Esophagus muscularis mucosa (tissue), 4 donors: ENCODE measurements at places on chromosomes 7 and 10. TPM values are rescaled to one million over a fixed set of nuclear protein-coding genes. Genes with fewer than 3 reads are reported as not detected.

DPYSL4 gene
- 4.5 TPM for total RNA-seq

DMBT1 gene
- total RNA-seq = not detected

PLEKHS1 gene
- total RNA-seq = not detected

CALHM3 gene
- not detected for total RNA-seq

SYT15 gene
- 6.1 TPM for total RNA-seq

DNA sequence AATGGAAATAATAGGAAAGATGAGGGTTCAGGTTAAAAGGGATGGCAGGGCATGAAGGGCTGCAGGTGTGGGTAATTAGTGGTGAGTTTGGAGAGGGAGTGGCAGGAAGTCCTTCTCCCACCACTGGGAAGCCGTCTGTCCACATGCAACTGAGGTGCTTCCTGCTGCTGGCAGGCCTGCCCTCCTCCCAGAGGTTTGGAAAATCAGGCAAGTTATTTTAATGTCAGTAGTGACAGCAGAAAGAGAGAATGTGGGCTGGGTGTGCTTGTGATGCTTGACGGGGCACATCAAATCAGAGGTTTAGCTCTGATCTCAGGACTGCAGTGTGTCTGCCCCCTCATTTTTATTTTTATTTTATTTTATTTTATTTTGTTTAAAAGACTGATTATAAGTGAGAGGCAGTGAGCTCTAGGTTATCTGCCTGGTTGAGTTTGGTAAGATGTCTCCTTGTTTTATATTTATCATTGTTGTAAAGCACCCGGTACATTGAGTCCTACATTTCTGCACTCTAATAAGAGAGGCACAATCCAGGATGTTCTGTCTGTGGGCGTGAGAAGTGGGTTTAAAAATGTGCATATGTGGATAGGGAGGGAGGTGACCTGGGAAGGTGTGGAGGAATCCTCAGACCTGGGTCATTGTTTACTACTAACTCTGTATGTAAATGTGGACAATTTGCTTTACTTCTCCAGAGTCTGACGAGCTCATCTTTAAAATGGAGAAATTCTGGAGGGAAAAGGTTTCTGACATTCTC is 504.4 kb downstream of the LRMDA start:
- DNase-seq = no peak

DNA sequence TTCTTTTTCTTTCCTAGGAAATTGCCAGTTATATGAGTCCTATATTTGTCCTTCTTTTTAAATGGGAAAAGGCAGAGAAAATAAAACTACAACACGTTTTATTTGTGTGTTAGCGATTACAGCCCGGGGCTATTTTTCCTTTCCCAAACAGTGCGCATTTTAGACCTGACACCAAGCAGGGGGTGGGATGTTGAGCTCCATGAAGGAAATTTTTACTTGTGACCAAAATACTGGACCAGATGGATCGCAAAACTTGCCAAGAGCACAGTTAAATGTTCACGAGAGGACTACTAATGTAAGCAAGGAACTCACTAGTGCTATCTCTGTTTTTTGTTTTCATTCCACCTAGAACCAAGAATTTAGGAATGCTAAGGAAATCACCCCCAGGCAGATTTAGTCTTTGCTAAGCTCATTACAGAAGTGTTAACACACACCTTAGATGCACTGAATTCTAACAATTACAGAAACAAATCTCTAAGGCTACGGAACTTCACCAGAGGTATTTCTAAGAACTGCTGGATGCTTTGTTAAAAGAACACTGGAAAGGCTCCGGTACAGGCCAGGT is 114.8 kb downstream of the JAZF1 start:
- no peak for DNase-seq

DNA sequence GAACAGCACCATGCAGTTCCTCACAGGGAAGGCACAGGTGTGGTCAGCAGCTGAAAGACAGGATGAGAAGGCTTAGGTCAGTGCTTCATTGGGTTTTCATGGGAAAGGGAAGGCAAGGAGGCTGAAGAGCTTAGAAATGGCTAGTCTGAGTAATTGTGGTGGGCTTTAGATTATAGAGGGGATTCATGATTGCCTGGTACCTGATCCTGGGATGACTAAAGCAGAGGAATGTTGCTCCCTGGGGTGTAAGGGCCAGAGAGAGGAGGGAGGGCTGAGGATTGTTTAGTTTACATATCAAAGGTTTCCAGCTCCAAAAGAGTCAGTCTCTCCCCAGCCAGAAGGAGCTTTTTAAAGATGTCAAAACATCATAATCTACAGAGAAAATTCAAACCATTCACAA is 396.3 kb upstream of the POM121L12 start:
- no peak for DNase-seq

DNA sequence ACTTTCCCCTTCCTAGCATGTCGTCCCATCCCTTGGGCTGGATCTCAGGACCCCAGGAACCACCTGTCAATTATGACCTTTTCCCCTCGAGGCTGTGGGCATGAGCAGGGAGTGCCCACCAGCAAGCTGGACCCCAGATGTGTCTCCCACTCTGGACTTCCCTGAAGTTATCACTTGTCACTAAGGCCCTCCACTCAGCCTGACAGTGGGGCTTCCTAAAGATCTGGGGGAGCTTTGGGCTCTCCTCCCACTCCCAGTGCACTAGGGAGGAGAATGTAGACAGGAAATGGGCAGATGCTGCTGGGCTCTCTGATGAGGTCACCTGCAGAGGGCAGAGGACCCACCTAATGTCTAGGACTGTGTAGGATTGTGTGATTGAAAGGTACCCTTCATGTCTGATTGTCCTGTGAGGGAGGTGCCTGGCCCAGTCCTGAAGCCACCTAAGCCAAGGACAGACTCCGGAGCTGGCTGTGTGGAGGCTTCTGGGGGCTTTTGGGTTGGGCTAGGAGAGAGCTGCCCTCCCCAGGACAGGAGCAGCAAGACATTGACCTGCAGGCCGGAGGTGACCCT is 18.7 kb downstream of the MYO1G start:
- no peak for DNase-seq

DNA sequence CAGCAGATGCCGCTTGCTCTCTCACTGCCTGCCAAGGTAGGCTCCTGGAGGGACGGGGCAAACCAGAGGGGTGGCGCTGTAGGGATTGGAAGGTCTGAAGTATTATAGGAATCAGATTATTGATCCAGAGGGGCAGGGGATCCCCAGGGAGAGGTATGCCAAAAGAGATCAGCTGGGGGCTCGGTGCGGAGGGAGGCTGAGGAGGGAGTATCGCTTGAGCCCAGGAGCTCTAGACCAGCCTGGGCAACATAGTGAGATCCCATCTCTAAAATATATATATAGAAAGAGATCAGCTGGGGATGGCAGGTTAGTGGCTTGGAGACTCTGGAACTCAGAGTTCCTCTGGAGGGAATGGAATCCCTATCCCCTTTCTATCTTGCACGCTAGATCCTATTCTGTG is 7.0 kb upstream of the PCOLCE start:
- DNase-seq = no peak

- DNase-seq = no peak
Observed at GRCh38 chr10:87598700-87599099, 61.0 kb upstream of the PAPSS2 start.

DNA sequence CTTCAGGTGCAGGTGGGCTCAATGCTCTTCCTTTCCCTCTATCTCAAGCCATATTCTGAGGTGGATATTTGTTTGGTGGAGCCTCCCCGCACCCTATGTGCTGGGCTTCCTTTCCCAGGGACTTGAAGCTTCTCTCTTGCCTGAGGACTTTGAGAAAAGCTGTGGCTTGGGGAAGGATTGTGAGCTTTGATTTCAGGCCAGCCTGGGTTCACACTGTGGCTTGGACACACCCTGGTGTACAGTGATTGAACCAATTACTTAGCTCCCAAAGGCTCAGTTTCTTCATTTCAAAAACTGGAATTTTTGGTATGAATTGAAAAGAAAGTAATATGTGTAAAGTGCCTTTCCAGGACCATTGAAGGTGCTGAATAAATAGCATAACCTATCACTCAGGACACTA is 224.5 kb upstream of the GLI3 start:
- peak; percentile 39 for DNase-seq

GRCh38 chr7:47937711-47938573 is 10.3 kb downstream of the PKD1L1 start:
- no peak for DNase-seq

DNA sequence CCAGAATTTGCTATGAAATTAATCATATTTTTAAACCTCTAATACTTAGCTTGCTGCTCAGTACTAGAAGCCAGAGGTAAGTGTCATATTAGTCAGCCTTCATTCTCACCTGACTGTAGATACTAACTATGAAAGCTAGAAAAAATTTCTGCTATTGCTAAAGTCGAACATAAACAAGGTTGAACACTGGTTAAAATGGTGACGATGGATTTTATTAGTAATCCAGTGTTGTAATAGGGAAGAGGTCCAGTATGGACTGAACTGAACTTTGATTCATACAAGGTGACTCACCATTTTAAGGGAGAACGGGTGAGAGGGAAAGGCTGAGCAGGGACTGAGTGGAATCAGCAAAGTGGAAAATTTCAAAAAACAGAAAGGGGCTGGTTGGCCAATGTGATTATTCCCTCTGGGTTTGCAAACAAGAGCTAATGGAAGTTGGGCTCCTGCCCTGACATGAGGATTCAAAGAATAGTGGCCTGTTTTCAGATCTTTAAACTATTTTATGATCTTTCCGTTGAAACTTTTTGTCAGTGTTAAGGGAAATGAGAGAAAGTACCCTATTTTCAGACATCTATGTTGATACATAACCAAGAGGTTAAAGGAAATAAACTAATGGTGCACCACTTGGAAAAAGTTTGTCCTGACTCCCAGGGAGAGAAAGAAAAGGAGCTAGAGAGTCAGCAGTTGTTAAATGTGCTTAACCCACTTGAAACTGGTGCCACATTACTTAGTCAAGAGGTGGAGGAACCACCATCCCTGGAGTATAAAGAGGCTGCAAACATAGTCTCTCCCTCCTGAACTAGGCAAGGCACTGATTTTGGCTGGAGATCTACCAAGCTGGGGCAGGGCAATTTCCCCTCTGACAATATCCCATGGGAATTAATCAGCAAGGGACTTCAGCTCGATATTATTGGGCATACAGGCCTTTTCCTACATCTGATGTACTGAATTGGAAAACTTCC is 15.3 kb upstream of the AKR1C1 start:
- DNase-seq = no peak

DNA sequence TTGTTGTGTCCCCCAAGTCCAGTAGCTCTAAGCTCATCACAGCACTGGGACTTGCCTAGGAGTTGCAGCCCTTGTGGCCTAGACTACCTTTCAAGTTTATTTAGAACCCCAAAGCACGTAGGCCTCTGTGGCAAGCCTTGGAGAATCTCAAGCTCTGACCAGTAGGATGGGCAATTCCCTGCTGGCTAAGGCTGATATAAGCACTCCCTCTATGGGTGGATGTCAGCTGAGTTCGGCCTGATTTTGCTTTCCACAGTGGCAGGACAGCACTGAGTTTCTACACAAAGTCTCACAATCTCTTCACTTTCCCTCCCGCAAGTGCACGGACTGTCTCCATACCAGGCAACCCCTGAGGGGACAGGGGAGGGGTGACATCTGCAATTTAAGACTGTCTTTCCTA is 886.4 kb upstream of the LRRN3 start:
- no peak for DNase-seq

GRCh38 chr10:119006451-119007210 is 22.9 kb upstream of the NANOS1 start:
- DNase-seq = peak; percentile 96

GRCh38 chr10:113498997-113499396 is 53.9 kb upstream of the HABP2 start:
- DNase-seq = no peak

DNA sequence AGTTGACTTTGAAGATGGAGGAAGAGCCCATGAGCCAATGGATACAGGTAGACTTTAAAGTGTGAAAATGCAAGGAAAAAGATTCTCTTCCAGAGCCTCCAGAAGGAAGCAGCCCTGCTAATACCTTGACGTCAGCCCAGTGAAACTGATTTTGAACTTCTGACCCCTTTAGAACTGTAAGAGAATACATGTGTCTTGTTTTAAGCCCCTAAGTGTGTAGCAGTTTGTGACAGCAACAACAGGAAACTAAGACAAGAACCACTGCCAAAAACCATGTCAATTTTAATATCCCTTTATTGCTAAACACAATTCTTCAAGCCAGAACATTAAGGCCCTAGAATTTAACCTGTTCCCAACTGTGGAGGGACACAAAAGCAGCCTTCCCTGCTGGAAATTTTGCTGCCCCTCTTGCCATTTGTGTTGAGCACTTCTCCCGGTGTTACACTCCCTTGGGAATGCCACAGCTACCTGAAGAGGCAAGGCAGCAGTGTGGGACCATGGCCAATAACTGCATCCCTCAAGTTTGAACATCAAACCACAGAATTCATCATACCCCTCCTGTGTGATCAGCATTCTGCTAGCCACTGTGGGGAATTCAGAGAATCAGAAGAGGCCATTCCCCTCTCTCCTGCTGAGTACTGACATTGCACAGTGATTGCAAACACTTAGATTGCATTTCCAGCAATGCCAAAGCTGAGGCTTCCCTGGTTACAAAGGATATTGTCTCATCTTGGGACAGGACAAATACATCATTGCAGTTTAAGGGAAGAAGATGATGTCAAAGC is 12.3 kb upstream of the CCDC172 start:
- no peak for DNase-seq
